ENCODE measurements at places on chromosomes 3 and 15.

DNA sequence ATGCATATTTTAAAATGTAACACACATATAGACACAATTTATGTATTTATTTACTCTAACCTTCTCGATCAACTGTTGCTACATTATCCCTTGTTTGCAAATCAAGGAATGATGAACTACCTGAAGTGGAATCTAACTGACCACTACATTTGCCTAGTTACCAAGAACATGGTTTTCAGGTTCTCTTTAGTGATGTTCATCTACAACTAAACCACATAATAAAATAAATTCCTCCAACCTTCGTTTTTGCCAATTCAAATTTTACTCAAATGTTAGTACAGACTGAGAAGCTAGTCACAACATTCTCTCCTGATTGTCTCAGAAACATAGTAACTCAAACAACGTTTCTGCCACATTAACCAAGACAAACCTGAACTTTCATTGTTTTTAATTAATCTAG is 521.9 kb downstream of the FOXP1 start:
- DNase-seq, result no peak

DNA sequence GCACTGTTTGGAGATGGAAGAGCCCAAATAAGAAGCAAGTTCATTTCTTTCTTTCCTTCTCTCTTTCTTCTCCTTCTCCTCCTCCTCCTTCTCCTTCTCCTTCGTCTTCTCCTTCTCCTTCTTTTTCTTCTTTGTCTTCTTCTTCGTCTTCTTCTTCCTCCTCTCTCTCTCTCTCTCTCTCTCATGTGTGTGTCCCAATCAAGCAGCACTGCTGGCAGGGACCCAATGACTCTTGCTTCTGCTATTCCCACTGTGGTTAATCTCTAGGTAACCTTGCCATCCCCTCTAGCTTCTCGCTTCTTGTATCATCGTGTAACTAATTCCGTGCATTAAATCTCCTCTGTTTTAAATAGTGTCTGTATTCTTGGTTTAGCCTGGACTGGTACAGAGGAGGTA is 26.1 kb upstream of the ZNF280D start:
- no peak for DNase-seq

GRCh38 chr15:29128671-29129070 is 141.0 kb downstream of the NSMCE3 start:
- DNase-seq, result no peak

- no peak for DNase-seq
Measured at GRCh38 chr15:35665896-35666536, 120.1 kb upstream of the DPH6 start.

- DNase-seq, result no peak
Measured at GRCh38 chr3:180433152-180433551, 168.8 kb upstream of the TTC14 start.

- DNase-seq, result no peak
Measured at GRCh38 chr3:10281951-10282350, 10.8 kb downstream of the GHRL start.

DNA sequence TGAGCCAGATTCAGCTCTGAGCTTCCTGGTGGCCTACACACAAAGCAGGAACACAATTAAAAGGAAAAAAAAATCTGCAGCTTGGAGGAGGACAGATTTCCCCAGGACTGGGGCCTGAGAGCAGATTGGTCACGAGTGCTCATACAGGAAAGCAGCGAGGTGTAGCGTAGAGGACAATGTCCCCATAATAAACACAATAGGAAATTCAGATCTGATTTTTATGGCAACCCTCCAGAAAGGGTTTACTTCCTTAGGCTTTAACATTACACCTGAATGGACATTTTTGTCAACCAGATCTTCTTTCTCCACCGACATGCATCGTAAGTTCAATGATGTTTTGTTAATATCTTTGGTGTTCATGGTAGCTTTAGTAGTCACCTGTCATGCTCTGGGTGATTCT is 23.3 kb downstream of the SLC6A20 start:
- DNase-seq, result no peak

DNA sequence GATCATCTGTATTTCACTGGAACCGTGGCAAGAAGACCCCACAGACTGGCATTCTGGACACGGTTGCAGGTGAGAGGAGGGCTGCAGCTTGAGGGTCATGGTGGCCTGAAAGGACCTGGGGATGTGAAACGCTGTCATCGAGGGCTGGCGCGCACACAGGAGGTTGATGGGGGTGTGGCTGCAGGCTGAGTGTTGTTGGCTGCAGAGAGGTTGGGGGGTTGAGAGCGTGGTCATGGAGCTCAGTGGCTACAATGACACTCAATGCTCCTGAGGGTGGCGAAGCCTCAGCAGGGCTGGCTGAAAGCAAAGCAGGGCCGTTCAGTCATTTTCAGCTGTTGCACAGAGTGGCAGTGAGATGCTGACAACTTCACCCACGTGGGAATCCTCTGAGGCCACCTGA is 21.0 kb downstream of the CPN2 start:
- DNase-seq, result no peak

DNA sequence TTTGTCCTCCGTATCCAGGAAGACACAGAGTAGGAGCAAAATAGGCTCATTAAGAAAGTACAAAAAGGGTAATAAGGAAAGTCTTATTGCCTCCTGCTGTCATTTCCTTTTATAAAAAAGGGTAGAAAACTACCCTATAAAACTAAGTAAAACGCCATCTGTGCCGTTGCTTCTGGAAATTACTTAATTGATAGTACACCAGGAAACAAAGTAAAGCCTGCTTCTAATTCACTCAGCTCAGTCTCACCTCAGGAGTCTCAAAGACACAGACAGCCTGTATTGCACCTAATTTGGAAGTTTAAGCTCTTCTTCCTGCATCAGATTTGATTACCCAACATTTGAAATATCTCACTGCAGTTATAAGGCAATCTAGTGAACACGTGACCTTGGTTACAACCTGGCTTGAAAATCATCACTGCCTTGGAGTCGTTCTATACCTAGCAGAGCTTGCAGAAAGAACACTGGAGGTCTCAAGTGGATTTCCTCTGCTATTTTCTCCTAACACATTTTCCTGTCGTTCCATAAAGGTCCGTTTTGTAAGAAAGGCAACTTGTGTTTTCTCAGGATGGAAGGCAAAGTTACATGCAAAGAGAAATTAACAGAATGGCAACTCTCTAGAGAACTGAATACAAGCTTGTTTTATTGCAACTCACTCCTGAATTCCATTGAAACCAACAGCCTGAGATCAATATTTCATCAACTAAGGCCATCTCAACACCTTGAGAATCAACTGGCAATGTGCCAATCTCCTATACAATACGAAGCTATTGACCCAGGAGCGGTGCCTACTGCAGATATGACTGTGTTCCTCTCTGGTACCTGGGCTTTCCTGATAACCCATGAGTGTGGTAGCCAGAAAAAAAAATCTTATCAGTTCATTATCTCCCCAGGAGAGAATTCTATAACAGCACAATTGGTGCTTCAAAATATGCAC is 203.3 kb upstream of the LMCD1 start:
- no peak for DNase-seq

- DNase-seq, result no peak
Measured at GRCh38 chr15:87219650-87220615, 1036.6 kb downstream of the NTRK3 start.

DNA sequence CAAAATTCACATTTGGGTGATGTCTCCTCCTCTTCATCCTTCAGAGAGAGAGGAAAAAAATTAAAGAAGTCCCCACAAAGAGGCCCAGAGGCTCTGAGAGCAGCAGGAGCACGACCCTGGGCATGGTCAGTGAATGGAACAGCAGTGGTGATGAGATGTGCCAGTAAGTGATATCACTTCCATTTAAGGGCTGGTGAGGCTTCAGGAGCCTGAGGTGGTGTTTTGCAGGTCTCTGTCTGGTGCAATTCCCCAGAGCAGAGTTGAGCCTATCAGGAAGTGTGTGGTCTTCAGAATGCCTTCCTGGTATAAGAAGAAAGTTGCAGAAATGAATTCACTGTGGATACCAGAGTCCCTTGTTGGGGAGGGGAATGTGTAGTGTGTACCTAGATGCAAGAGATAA is 21.4 kb downstream of the ERICH6 start:
- DNase-seq, result no peak

GRCh38 chr3:31959951-31960792 is 20.9 kb downstream of the OSBPL10 start:
- DNase-seq, result no peak

- DNase-seq, result no peak
Measured at GRCh38 chr3:56291244-56291680, 177.0 kb downstream of the ERC2 start.

DNA sequence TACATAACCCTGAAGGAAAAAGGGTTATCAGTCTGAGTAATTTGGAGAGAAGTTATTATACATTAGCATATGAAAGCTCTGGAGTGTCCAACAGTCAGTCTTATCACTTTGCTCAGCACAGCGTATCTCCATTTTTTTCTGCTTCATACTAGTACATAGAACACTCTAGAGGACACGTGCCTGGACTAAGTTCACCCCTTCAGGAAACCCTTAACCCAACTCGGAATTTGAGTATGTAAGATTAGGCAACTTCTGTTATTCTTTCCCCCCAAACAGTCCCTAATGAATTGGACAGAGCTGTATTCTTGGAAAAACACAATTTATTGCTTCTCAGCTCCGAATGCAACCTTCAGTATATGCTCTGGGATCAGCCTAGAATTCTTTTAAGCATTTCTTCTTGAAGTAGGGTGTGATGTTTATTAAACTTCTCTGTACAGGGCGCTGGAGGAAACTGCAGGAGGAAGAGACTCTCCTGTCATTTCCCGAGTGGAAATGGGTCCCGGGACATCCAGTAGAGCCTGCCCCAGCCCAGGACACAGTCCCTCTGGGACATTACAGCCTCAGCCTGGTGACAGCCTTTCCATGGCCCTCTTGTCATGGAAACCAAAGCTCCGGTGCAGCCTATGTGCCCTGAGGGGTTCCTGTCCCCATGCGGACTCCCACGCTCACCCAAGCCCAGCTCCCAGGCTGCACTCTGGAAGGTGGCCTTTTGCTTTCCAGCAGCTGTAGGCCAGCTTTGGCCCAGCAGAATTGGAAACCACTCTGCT is 37.3 kb upstream of the CMTM8 start:
- no peak for DNase-seq

- no peak for DNase-seq
Measured at GRCh38 chr15:58434334-58434875, 2.6 kb downstream of the LIPC start.

- peak; percentile 48 for DNase-seq
Measured at GRCh38 chr15:25933456-25934158, 70.5 kb upstream of the ATP10A start.

DNA sequence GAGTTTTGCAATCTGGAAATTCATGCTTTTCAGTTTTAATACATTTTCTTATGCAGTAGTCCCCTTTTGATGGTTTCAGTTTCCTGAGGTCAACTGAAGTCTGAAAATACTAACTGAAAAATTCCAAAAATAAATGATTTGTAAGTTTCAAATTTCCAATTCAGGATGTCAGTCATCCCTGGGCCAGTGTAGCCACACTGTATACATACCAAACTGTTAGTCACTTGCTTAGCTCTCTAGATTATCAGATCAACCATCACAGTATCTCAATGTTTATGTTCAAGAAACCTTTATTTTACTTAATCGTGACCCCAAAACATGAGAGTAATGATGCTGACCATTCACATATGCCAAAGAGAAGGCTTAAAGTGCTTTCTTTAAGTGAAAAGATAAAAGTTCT is 715.5 kb downstream of the GBE1 start:
- DNase-seq, result no peak

DNA sequence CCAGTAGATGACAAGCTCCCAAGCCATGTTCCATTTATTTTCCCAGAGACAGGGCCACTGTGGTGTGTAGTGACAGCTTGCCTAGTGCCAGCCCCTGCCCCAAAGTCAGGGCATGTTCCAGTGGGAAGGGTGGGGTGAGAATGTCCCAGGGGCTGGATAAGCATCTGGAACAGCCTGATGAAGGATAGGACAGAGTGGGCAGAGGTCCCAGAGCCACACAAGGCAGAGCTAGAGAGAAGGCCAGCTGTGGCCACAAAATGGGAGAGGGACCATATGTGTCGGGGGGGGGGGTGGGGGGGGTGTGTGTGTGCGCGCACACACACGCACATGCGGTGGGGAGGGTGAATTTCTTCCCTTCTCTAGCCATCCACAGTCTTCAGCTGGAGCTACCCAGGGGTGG is 27.0 kb upstream of the TSPAN3 start:
- no peak for DNase-seq

- no peak for DNase-seq
Measured at GRCh38 chr3:20104167-20104661, 64.0 kb downstream of the KAT2B start.

GRCh38 chr15:73755946-73756345 is 2.8 kb upstream of the INSYN1 start:
- DNase-seq, result no peak

GRCh38 chr15:70480196-70480856 is 283.0 kb downstream of the UACA start:
- no peak for DNase-seq

DNA sequence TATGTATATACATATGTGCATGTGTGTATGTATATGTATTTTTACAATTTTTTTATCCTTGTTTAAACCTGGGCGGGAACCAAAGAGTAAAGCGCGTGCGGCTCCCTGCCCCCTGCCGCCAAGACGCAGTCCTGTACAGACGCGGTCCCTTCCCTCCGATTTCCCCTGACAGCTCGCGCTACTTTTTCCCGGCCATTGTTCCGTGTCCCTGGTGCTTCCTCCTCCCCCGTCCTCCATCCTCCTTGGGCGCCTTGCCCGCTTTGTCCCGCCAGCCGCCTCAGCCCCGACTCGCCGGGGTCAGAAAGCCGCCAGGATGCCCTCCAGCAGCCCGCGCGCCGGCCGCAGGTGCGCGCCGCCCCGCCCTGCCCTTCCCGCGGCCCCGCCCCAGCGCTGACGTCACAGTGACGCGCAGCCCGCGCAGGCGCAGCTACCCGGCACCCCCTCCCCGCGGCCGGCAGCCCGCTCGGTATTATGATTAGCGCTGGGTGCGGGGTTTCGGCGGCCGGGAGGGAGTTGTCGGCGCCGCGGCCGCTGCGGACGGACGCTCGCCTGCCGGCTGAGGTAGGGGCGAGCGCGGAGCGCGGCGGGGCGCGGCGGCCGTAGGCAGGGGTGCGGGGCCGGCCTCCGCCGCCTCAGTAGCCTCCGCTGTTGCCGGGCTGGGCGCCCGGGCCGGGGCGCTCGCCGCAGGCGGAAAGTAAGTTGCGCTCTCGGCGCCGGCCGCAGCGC is at the start of gene SNRK:
Gene SNRK (plus strand): TSS at position 426 of the 726 bp plus-strand sequence. CDS start 16,664 bp downstream, outside the sequence.
- DNase-seq, result peak; percentile 85

GRCh38 chr15:73287019-73287418 is 81.7 kb downstream of the HCN4 start:
- no peak for DNase-seq

DNA sequence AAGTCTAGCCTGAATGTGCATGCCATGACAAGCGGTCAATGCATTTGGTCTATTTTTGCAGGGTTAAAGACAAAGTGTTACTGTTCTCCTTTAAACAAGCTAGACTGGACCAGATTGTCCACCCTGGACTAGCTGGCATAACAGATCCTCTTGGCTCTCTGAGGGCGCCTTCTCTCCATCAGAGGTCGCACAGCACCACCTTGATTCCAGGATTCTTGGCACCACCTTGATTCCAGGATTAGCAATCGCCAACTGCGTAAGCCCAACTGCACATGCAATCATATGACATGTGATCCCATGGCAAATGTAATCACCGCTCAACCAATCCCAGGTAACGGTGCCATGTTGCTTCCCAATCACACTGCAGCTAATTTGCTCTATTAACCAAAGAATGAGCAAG is 98.6 kb downstream of the OXNAD1 start:
- DNase-seq, result no peak
